CMK (cell line): ENCODE measurements at places on chromosomes 13 and 19.

DNA sequence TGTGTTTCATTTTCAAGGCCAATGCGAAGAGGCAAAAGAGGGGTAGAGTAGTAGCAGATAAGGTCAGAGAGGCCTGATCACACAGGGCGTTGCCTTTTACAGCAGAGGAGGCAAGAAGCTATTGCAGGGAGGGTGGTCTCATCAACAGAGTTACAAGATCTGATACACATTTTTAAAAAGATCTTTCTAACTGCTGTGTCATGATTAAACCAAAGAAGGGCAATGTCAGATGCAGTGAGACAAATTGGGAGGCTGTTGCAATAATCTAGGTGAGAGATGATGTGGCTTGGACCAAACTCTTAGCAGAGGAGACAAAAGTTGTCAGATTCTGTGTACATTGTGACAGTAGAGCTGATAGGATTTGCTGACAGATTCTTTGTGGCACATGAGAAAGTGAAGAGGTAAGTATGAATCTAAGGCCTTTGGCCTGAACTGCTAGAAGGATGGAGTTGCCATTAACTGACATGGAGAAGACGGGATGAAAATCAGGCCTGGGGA, 13.0 kb upstream of the LRRC63 start:
- DNase-seq = no peak

DNA sequence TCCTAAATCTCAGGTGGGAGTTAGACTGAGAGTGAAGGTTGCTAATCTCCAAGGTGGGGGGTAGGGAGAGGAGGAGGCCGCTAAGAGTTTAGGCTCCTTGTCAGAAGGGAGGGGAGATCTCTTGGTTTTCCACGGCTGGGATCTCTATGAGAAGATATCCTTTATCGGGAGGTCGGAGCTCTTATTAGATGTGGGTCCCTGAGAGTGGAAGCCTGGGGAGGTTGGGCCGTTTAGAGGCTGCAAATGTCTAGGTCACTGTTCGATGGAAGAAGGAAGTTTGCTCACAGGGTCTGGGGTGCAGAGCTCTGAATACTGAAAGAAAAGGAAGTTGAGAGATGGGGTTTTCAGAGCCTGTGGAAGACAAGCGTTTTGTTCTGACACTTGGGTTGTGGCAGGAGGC, 3.8 kb downstream of the MYADM start:
- no peak for DNase-seq

GRCh38 chr19:16039081-16039480, 37.2 kb upstream of the TPM4 start:
- no peak for DNase-seq

GRCh38 chr13:32206097-32206740, 108.9 kb downstream of the ZAR1L start:
- DNase-seq = no peak

DNA sequence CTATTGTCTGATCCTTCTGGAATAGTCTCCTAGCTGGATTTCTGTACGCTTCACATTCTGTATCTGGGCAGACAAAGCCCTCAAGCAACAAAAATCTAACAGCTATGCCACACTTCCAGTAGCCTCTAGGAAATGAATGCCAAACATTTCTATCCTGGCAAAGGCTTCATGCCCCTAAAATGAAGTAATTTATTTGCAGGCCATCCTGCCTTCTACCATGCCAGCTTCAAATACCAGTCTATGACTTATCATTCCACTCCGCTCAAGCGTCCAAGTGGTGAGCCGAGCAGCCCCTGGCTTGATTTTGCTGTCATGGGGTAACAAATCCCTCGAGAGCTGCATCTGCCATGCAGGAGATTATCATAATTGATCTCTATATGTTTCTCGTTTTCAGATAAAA, 86.9 kb downstream of the LHFPL6 start:
- DNase-seq = no peak

GRCh38 chr19:42175952-42176648, 41.4 kb downstream of the DEDD2 start:
- no peak for DNase-seq

GRCh38 chr19:13267889-13268288, 117.7 kb downstream of the IER2 start:
- no peak for DNase-seq

- DNase-seq = no peak
Measured at GRCh38 chr19:43779820-43780219, 953 bp downstream of the KCNN4 start.

GRCh38 chr13:33051632-33052031, 35.4 kb downstream of the KL start:
- no peak for DNase-seq

GRCh38 chr13:51607165-51607564, 22.9 kb downstream of the WDFY2 start:
- no peak for DNase-seq

- no peak for DNase-seq
Measured at GRCh38 chr19:7597689-7598088, 2.0 kb downstream of the CAMSAP3 start.
